ENCODE measurements at places on chromosomes 12 and 14.

GRCh38 chr14:84864548-84865271 lies 665.2 kb upstream of the FLRT2 start:
- DNase-seq, result no peak

DNA sequence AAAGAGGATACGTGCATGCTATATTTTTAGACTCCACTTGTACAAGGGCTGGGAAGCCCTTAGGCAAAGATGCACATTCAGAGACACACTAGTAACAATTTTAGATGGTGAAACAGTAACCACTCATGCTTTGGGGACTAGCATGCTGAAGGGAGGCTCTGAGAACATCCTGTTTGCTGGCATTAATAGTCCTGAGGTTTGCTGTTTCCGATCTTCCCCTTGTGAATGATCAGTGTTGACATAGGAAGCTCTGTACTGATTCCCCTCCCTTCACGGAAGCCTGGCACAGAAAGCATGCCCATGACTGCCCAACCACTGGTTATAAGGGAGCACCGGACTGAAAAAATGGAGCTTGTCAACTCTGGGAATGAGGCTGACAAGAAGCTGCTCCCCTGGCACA lies 164.6 kb downstream of the GCH1 start:
- DNase-seq, result no peak

DNA sequence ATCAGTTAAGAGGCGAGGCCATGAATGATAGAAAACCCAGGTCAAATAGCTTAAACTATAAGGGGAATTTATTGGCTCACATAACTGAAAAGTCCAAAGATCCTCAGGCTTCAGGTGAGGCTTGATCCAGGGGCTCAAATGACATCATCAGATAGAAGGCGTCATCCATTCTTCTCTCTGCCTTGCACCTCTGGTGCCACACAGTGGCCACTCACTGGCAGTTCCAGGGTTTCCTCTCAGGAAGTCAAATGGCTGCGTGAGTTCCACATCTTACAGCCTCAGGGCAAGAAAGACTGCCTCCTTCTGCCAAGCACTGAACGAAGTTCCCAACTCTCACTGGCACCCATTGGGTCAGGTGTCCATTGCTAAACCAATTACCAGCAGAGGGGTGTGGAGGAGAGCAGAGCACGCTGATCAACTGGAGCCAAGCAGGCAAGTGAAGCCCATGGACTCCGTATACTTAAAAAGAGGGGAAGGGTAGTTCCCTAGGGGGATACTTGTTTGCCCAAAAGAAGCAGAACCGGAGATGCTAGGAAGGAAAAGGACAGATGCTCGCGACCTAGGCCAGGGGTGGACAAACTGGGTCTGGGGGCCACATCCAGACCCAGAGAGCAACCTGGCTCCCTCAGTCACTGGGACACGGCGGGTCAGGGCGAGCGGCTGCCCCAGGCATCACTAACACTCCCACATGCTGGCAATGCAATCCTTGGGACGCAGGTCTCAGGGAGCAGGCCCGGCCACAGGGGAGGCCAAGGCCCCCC lies 69.3 kb downstream of the SERPINA3 start:
- no peak for DNase-seq

DNA sequence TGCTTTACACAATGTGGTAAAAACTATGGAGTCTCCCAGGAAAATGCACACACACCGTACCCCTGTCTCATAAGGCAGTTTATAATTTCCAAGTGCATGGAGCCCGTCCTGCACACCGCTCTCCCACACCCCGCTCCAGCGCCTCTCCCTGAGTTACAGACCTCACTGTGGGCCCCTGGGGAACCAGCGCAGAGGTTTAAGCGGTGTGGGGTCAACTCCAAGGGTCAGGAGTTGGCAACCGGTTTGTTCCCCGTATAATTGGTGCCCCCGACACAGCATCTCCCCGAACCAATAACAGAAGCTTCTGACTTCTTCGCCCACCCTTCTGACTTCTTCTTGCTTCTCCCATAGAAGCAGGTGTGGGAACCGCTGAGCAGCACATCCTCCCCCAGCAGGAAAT lies 58.4 kb upstream of the DDX11 start:
- no peak for DNase-seq

DNA sequence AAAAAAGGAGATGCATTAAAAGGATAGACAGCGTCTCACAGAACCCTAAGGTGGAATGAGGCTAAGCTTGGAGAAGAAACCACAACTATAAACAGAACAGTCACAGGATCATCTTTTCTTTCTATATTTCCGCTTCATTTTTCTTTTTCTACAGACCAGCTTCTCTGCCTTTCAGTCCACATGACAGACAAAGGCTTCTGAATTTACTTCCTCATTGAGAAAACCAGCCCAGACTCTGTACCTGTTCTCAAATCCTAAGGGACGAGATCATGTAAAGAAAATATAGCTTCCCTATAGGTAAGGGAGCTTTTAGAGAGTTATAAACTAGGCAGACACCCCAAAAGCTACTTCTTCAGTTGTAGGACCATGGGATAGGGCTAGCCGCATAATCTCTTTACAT lies 17.4 kb downstream of the SGPP1 start:
- no peak for DNase-seq

- no peak for DNase-seq
Observed at GRCh38 chr12:89574736-89575208, 48.9 kb upstream of the POC1B start.

DNA sequence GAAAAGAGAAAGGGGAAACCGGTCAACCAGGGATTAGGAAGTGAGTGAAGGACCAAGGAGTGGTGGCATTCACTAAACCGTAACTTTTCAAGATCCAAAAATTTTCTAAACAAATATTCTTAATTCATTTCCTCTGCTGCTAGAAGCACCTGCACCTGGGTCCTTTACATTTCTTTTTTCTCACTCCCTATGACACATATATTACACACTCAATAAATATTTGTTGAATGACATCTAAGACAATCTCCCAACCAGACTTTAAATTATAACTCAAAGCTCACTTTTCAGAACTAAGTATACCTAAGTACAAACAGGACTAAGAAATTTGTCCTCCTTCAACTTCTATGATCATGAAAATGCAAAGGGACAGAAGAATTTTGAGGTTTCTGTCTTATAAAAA lies 11.1 kb downstream of the TTC5 start:
- DNase-seq, result no peak

- DNase-seq, result no peak
Observed at GRCh38 chr12:1318327-1319031, 275.9 kb downstream of the FBXL14 start.

- no peak for DNase-seq
Observed at GRCh38 chr14:75877884-75878283, 103.9 kb downstream of the TGFB3 start.

DNA sequence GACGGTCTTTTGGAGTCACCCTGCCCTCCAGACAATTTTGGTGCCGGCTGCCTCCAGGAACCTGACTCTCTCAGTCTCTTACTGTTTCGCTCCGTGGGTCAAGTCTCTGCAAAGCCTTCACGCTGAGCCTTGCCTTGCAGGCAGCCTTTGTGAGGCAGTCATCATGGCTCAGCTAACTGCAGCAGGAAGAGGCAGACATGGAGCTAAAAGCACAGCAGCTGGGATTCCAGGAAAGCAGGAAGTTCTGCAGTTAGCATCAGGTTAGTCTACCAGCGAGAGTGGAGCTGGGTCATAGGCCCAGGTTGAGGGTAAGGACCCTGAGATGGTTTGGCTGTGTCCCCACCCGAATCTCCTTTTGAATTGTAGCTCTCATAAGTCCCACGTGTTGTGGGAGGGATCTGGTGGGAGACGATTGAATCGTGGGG lies 305.4 kb downstream of the PCNX1 start:
- DNase-seq, result no peak

DNA sequence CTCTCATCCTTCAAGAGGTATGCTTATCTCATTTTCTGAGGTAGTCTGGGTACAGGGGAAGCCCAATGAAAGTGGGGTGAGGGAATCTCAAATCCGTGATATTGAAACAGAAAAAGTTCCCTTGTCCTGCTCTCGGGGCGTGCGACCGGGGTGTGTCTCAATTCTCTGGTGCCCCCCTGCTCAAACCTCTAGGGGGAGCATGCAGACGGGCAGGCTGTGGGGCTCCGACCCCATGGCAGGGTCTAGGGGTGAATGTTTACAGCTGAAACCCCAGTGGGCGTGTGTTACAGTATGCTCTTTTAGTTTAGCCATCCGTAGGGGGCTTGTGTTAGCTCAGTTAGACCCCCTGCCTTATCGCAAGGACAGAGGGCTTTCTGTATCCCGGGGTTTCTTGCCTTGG lies 68.7 kb downstream of the PTPRQ start:
- DNase-seq, result no peak

DNA sequence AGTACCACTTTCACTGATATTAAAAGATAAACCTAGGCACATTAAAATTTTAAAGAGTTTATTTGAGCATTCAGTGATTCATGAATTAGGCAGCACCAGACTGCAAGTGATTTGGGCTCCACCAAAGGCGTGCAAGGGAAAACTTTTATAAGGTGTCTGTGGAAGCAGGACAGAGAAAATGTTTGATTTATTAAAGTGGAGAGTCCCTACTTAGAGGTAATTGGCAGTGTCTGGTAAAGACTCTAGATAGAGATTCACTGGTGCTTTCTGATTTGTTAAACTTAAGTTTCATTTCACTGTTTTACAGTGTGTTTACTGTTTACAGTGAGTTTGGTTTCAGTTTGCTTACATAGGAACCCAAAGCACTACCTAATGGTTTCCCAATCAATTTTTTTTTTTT lies 72.8 kb downstream of the ANKS1B start:
- DNase-seq, result no peak

DNA sequence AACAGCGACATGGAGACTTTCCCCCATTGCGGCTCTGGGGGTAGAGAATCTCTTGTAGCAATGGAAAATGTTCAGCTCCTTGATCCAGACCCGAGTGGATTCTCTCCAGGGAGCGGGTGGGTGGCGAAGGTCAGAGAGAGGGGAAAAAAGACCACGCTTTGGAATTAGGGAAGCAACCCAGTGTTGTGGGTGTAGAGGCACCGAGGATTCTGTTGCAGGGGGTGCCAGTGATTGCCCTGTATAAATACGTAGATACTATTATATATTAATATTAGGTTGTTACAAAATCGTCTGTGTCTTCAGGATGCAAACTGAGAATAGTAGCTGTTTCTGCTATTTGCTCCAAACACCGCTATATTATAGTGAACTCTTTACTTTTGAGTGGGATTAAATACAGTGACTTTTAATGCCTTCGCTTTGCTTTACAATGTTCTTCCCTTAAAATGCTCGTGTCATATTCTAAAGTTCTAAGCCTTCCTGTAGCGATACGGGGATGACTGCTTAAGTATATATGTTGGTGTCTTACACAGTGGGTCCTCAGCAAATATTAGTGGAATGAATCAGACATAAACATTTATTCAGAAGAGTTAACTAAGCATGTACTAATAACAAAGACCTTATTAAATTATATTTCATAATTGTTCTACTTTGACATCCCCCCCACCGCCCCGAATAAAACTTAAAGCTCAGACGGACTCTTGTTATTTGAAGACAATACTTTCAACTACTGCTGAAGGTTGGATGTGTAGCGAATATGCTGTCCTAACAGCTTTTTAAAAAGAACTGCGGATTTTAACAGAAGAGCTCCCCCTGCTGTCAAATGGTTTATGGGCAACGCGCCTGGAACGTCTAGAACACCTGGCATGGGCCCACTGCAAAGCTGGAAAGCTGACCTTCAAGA lies 136.4 kb upstream of the KRAS start:
- DNase-seq, result peak; percentile 84

GRCh38 chr12:6768990-6769389 lies 2.8 kb downstream of the PTMS start:
- no peak for DNase-seq

- no peak for DNase-seq
Observed at GRCh38 chr14:96146131-96146771, 58.4 kb upstream of the BDKRB2 start.

DNA sequence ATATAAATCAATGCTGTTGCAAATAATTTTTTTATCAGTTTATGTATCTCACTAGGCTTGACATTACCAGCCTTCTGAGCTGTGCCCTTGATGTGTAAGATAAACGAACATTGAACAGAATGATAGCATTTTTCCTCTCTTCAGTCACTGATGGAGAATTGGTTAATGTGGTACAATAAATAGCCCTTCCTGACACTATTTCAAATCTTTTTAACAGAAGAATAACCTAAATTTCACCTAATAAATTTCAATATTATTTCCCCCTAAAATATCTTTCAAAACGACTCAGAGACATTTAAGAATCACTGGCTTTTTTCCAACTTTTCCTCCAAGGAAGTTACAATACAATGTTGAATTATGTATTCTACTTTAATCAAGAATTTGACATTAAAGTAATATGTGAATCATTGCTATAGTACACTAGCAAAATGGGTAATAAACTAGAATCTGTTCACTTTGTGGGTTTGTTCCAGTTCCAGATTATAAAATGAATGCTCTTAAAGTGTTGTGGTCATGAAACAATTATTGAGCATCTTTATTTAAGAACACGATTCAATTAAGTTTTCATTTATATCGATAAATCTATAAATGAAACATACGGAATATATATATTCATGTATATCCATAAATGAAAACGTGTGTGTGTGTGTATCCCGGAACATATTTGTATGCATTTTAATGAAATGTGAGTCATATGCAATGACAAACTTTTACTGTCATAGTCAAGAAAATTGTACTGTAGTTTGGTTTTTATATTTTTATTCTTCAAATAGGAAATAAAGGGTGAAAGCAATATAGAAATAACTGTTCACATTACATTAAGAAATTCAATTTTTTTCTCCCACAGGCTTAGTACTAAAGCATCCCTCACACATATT lies 2.5 kb upstream of the ATP2B1 start:
- no peak for DNase-seq

DNA sequence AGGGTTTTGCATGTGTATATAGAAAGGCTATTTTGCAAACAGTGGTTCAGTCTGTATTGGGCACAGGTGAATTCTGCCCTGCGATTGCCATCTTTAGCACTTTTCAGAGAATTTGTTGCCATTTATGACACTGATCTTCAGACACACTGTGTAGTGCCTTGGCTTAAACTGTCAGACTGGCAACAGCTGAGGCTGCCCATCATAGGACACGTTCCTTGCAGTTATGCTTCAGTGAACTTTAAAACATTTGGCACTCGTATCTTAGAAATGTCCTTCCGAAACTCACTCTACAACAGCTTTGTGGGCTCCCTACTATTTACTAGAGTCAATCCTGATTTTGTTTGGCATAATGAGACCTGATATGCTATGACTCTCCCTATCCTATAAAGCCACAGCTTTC lies 29.1 kb downstream of the AP5M1 start:
- no peak for DNase-seq

- DNase-seq, result no peak
Observed at GRCh38 chr14:39673734-39674133, 241.5 kb upstream of the FBXO33 start.

- no peak for DNase-seq
Observed at GRCh38 chr12:12327802-12328201, 22.2 kb downstream of the MANSC1 start.

DNA sequence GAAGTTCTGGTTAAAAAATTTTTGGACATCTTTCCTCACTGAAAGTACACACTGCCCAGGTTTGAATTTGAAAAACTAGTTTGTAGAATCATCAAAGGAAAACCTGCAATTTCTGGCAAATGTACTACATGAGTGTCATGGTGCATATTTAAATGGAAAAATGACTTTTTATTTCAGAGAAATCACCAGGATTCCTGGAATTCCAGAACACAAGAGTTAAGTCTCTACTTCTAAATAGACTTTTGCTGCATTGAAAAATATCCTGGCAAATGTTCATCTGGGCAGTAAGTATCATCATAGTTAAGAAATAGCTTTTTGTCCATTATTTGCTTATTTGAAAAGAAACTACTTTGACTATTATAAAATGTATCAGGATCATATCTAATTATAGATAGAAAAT lies 275.1 kb downstream of the PRKD1 start:
- DNase-seq, result no peak

Measured in naive thymus-derived CD4-positive, alpha-beta T cell (primary cell).